ENCODE measurements at places on chromosomes 6 and 20.
A peak's percentile ranks its signal among the peaks of the same experiment; 100 is the strongest.

- no peak for DNase-seq
These were observed 114.9 kb downstream of the FRK start for GRCh38 chr6:115945812-115946211.

DNA sequence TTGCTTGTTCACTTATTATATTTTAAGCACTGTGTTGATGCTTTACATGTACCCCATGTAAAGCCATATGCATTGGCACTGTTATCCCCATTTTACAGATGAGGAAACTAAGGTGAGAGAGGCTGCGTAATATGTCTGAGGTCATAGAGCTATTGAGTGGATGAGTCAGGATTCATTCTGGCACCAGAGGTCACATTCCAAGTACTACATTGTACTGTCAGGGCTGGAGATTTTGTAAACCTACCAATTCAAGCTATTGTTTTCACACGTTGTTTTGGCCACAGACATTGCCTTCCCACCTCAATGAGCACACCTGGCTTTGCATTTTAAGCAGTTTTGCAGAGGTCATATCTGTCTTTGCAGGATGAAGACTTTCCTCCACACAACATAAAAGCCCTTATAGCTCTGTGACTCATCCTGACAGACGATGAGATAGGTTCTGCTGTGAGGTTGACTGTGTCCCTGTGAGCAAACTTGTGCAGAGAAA is 33.2 kb downstream of the ANKS1A start:
- DNase-seq, result no peak

DNA sequence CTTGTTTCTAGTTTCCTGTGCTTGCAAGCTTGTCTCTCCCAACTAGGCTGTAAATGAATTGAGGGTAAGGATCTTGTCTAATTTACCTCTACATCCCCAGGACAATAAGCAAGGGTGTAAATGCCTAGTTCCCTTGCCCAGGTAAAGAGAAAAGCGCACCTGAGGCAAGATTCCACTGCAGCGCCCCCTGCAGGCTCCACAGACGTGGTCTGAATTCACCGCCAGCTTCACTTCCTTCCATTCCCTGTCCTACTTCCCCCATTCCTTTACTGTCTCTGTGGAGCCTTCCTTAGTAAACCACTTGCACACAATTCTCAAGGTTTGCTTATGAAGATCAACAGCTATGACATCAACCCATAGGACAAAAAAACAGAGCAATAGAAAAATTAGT is 42.3 kb downstream of the ANKEF1 start:
- no peak for DNase-seq

- DNase-seq, result no peak
These were observed 49.2 kb downstream of the MAFB start for GRCh38 chr20:40639676-40640355.

DNA sequence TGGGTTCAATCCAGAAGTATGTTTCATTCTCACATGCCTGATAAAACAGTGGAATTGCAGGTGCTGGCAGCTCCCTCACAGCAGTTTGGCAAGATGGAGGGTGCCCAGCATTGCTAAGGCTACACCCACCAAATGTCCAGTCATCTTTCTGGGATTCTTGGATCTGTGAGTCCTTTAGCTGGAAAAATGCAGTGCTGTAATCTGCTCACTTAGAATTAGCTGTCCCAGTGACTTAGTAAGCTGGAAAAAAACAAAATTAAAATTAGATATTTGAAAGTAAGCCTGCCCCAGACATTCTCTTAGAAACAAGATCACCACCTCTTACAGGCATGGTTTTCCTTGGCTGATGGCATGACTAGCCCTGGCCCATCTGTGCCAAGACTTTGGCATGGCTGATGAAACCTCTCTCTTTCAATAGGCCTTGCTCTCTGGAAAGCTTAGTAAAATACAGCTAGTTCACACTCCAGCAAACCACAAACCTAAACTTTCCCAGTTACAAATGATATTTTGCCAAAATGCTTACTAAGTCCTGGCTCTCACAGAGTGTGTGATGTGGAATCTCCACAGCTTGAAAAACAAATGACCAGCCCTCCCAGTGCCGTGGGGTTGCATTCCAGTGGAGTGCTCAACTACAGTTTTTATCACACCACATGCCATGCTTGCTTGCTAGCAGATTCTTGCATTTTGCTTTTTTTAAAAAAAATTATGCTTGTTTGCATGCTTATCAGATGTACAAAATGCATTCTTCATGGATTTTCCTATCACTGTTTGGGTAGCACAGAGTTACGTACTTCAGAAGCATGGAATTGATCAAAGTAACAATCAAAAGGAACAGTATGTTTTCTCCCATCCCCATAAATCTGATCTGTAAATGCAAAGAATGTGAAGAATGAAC is 261.5 kb downstream of the EYA4 start:
- DNase-seq, result no peak

DNA sequence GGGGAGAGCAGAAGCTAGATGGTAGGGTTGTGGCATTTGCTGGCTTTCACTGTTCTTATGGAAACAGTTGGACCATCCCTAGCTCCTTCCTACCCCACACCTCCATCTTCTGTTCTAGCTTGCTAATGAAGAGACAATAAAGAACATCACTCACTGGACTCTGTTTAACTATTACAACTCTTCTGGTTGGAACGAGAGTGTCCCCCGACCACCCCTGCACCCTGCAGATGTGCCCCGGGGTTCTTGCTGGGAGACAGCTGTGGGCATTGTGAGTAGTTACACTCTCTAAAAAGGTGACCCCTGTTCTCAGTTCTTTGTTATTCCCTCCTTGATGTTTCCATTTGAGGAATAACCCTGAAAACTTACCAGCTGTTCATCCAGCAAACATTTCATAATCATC is 40.4 kb upstream of the NOP56 start:
- no peak for DNase-seq

- DNase-seq, result no peak
These were observed 80.4 kb downstream of the RFPL4B start for GRCh38 chr6:112427499-112427898.

DNA sequence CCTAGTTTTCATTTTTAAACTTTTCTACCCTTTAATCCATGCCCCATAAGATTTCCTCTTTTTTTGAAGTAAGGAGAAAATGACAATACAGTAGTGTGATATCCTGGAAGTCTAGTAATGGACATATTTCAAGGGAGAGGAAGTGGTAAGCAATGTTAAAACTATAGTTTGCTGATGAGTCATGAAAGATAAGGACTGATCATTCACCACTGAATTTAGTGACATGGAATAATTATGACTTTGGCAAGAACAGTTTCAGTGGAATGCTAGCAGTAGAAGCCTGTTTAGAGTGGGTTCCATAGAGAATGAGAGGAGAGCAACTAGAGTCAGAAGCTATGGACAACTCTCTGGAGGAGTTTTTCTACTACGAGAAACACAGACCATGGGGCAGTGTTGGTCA is 24.9 kb upstream of the SLC2A12 start:
- no peak for DNase-seq

- DNase-seq, result peak; percentile 49
These were observed 28.5 kb upstream of the CCR6 start for GRCh38 chr6:167094436-167094819.

- no peak for DNase-seq
These were observed 1.2 kb upstream of the GUCA1A start for GRCh38 chr6:42171813-42172581.

GRCh38 chr6:45966797-45967196 is 48.9 kb downstream of the CLIC5 start:
- no peak for DNase-seq

DNA sequence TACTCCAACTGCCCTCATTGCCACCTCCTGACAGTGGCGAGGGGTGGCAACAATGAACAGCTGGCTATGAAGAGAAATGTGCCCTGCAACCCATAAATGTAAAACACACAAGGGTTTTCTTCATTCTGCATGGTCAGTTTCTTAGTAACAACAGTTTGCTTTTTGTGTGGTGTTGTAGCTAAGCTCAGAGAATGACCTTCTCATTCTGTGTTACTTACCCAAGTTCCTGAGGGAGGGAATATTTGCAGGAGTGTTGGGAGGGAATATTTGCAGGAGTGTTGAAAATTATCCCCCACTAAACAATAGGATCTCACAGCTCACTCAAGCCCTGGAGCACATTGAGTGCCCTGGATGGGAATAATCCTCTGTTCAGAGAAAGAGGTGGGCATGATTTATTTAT is 456.4 kb upstream of the CDH4 start:
- no peak for DNase-seq

Measured in ecto neural progenitor cell (in vitro differentiated cells).